ENCODE measurements at places on chromosomes 13 and 19.

GRCh38 chr19:6822311-6822670, 49.8 kb downstream of the VAV1 start:
- no peak for DNase-seq

DNA sequence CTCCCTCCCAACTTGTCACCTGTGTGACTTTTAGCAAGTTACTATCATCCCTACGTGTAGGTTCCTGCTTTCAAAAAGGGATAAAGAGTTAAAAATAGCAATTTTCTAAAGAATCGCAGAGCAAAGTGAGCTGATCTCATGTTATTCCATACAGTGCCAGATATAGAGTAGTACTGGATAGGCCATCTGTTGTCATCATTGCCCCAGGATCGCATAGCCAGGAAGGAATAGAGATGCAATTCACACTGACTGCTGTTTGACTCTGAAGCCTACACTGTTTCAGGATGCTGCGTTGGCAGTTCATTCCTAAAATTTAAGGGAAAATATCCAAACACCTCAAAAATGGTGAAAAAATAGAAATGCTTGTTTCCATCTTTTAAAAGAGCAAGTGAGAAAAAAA, 138.9 kb downstream of the SHISA2 start:
- no peak for DNase-seq

GRCh38 chr19:39223703-39224279, 19.7 kb upstream of the SYCN start:
- peak; percentile 20 for DNase-seq

DNA sequence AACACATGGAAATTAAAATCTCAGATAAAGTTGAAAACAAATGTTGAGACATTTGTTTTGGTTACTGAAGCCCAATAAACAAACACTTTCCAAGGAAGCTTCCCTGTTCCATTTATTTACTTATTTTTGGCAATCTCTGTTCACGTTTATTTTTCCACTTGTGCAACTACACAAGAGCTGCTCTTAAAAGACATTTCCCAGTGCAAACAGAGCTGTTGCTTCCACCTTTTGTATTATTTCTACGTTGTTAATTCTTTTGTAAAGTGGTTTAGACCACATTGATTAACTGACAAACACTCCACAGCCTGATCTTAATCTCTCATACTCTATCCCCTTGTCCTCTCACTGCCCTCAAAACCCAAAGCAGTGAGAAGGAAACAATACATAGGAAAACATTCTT, 757.6 kb downstream of the LIG4 start:
- DNase-seq, result no peak

DNA sequence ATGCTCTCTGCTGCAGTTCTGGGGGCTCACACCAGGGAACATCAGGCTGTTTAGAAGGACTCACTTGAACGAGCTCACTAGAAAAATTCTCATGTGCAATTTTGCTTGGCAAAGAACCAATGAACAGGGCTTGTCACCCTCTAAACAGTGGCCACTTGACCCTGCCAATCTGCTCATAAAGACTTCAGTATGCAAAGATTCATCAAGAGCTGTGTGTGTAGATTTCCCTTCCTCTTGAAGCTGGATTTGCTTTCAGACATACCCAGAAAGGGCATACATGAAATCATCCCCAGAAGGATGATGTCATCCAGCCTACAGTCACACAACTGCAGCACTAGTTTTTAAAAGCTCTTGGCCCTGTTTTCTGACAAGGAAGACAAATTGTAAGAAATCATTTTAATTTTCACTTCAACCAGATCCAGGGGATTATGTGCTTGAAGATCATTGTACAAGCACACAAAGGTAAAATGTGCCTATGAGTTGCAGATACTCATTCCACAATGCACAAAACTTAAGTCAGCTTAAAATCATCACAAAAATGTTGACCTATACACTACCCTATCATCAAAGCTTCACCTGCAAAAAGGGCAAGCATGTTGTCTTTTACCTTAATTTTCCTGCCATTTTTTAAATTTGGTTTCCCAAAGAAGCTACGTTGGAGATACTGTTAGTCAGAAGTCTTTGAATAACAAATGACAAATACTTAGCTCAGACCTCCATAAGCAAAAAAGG, 5.2 kb upstream of the STK24 start:
- no peak for DNase-seq

- peak; percentile 70 for DNase-seq
Measured at GRCh38 chr19:47471733-47472457, at the start of gene SLC8A2. Gene SLC8A2 (minus strand): TSS chr19:47471893. CDS start chr19:47466403, 5,490 bp downstream.

- DNase-seq, result peak; percentile 82
Measured at GRCh38 chr19:925526-926322, at the start of gene ARID3A. Gene ARID3A (plus strand): TSS chr19:926035. CDS start chr19:929529, 3,494 bp downstream.

DNA sequence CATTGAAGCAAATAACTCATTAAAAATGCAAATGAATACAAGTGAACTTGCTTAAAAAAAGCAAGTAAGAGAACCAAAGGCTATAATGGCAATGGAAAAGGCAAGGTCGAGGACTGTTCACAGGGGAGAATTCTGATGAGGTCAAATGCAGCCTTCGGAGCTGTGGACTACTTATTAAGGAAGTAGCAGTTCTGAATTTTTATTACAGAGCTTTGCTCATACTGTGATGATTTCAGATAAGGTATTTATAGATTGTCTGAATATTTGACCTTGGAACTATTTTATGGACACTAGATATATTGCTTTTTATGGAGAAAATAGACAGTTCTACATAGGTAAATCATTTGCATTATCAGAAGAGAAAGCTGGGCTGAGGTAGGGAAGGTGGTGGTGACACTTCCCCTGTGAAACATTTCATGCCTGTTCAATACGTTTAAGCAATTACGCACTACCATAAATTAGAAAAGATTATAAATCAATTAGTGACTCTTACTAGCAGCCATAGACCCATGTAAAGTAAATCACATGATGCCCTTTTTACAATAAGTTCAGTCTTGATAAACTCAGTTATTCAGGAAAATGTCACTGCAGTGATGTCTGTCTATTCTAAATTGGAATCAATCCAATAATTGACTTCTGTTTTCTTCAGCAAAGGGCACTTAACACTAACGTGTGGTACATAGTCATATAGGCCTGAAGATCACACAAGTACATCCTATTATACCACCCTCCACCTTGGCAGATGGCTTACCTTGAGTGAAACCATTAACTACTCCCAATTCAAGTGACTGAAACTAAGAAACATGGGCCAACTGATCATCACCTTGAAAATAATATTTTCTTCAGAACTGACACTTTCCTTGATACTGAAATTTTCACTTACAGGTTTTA, 260.0 kb downstream of the KLF12 start:
- no peak for DNase-seq

GRCh38 chr13:28497143-28497876, 2.4 kb upstream of the FLT1 start:
- no peak for DNase-seq

GRCh38 chr13:110989331-110989730, 74.5 kb upstream of the ANKRD10 start:
- no peak for DNase-seq

- no peak for DNase-seq
Measured at GRCh38 chr13:90968166-90968904, 379.2 kb upstream of the MIR17HG start.

- DNase-seq, result peak; percentile 23
Measured at GRCh38 chr13:110856942-110857835, 57.7 kb downstream of the ANKRD10 start.

GRCh38 chr19:44623626-44624025, 10.3 kb downstream of the IGSF23 start:
- no peak for DNase-seq

GRCh38 chr13:25598421-25598820, 226.6 kb downstream of the ATP8A2 start:
- no peak for DNase-seq

DNA sequence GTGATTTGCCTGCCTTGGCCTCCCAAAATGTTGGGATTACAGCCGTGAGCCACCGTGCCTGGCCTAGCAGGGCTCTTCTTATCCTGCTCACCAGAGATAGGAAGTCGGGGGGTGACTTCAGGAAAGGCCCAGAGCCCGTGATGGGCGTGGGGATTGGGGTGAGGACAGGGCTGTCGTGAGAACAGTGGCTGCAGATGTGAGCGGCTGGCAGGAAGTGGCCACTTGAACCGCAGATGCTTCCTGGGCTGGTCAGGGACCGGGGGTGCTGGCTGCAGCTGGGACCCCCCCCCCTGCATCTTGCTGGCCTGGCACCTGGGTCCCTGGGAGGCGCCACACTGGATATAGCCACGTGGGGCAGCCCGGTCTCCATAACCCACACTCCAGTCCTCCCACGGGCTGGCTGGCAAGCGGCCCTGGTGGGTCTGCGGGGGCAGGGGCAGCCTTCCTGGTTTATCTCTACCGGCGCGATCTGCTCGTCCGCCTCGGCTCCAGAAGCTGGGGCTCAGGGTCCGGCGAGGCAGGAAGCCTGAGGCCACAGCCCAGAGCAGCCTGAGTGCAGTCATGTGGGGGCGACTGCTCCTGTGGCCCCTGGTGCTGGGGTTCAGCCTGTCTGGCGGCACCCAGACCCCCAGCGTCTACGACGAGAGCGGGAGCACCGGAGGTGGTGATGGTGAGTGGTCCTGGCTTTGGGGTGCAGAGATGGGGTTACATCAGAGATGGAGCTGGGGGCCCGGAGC, at the start of gene F2RL3:
TSS of gene F2RL3 (plus strand) at position 371 of the 737 bp plus-strand sequence. CDS start at position 562, 191 bp downstream.
- DNase-seq, result no peak

- DNase-seq, result no peak
Measured at GRCh38 chr19:5809053-5809452, 4.2 kb downstream of the NRTN start.

DNA sequence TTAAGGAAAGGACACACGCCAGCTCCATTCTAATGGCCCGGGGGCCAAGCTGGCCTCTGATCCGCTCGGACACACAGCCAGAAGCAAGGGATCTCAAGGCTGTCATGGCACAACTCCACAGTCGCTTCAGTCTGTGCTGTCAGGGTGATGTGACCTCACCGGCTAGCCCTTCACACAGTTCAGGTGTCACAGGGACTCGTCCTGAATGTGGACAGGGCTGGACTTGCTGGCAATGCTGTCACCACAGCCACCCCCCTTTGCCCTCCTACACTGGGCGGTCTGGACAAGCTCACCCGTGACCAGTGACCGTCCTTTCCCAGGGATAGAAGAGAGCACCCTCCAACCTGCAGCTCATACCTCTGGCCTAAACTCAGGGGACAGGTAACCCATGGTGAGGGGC, 15.2 kb downstream of the SUGP1 start:
- no peak for DNase-seq

GRCh38 chr19:30629086-30629485, 256.9 kb downstream of the ZNF536 start:
- DNase-seq, result no peak

GRCh38 chr13:92849381-92849780, 377.2 kb upstream of the GPC6 start:
- no peak for DNase-seq

DNA sequence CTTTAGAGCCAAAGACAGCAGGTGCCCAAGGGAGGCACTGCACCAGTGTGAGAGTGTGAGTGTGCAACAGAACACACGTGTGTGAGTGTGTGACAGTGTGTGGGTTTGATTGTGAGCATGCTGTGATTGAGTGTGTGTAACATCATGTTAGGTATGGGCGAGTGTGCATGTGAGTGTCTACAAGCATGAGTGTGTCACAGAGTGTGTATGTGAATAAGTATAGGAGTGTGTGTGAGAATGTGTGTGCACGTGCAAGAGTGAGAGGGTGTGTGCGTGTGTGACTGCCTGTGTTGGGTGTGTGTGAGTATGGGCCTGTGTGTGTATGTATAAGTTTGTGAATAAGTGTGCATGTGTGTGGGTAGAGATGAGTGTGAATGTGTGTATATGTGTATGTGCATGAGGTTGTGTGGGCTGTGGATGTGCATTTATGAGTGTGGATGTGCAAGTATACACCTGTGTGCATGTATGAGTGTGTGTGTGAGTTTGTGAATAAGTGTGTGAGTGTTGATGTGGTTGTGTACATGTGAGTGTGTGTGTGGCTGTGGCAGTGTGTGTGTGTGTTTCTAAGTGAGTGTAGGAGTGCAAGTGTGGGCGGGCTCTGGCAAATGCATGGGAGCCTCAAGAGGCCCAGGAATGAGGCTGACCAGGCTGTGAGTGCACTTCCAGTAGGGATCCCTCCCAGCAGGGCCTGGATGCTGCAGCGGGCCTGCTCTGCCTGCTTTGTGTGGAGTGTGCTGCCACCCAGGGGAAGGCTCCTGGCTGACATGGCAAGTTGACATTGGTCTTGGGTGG, 198.4 kb downstream of the COL4A1 start:
- DNase-seq, result no peak

- DNase-seq, result no peak
Measured at GRCh38 chr13:32299893-32300292, 15.3 kb downstream of the ZAR1L start.

- no peak for DNase-seq
Measured at GRCh38 chr13:66774046-66774445, 456.1 kb downstream of the PCDH9 start.

- no peak for DNase-seq
Measured at GRCh38 chr13:87810391-87810801, 139.2 kb downstream of the SLITRK5 start.

- DNase-seq, result no peak
Measured at GRCh38 chr13:33285420-33286124, at the start of gene STARD13. Gene STARD13 (minus strand): TSS chr13:33285755. CDS start chr13:33285638, 117 bp downstream.

DNA sequence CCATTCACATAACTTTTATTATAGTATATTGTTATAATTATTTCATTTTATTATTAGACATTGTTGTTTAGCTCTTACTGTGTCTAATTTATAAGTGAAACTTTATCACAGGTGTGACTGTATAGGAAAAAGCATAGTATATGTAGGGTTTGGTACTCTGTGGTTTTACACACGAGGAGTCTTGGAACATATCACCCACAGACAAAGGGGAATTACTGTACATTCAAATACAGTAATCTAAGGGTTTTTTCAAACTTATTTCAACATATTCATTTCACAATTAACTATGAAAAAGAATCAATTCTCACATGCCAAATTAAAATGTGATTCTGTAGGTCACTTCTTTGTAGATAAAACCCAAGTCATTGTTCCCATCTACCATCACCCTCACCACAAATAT, 46.0 kb downstream of the RBM26 start:
- no peak for DNase-seq
